ENCODE measurements at places on chromosomes 2 and 18.

GRCh38 chr18:64986906-64987495 lies 763.8 kb upstream of the CDH7 start:
- no peak for DNase-seq

DNA sequence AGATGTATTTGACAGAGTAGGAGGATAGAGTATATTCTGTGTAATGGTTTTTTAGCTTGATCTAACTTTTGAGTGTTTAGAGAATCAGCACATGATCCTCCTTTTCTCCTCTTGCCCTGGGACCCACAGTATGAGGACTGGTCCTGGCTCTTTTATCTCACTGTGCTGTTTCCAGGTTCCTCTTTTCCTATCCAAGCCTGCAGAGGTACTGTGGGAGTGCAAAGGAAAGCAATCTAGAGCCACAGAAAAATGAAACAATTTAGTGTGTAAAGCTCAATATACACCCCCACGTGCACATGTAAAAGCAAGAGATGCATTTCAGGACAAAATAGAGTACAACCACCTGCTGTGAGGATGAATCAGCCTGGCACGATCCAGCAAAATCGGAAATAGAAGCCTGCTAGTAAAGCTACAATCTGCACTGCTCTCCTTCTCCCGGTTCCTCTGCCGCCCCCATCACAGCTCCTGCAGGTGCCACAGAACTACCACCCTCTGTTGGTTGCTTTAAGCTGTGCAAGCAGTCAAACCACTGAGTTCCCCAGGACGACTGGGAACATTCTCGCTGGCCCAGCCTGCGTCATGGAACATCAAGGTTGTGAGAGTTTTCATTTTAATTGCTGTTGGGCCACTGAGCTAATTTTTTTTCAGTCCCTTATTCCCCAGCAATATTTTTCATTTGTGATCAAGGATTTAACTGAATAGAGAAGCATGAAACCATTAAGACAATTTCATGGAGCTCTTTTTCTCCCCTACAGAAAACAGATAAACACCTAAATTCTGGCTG lies 47.8 kb upstream of the MAPRE3 start:
- peak; percentile 31 for DNase-seq

DNA sequence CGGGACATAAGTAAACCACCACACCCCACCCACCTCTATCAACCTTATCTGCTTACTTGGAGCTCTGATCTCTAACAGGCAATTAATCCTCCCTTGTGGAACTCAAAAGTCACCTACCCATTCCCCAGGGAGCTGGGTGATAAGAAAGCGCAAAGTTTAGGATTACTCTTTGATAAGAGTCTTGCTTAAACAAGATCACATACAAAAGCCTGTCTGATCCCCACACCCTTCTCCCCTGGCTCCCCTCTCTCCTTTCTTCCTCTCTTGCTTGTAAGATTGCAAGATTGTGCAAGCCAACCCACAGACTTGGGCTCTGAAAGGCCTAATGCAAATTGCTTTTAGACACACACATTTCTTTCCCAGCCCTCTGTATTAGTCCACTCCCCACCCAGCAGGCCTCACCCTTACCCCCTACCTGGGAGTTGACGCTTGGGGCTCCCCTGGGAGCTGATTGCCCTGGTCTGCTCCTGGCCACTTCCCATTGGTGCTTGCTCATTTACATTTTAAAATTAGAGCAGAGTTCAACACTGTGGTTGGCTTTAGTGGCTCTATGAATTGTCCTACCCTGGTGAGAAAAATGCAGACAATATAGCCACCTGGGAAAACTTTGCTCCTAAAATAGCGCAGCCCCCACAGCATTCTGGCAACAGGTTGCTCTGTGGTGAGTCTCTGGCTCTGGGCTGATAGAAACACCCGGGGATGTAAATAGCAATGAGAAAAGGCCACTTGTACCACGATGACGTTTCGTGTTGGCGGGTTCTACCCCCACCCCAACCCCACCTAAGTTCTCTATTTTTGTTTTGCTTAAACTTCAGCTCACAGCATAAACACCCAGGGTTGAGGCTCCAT lies 92.8 kb upstream of the MSH2 start:
- peak; percentile 62 for DNase-seq

DNA sequence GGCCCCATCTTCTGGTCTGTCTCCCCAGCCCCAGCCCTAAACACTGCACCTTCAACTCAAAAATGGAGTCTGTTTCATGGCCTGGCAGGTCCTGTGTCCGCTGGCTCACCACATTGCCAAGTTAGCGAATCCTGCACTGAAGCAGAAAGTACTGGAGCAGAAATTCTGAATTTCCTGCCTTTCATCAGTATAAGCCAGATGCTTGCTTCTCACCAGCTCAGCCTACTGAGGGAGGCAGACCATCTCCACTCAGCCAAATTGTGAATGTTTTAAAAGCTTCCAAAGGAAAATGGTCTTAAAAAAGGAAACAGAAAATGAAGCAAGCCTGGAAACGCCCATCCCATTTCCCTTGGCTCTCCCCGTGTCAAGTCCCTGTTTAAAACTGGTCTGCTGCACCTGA lies 157.8 kb downstream of the C1D start:
- no peak for DNase-seq

DNA sequence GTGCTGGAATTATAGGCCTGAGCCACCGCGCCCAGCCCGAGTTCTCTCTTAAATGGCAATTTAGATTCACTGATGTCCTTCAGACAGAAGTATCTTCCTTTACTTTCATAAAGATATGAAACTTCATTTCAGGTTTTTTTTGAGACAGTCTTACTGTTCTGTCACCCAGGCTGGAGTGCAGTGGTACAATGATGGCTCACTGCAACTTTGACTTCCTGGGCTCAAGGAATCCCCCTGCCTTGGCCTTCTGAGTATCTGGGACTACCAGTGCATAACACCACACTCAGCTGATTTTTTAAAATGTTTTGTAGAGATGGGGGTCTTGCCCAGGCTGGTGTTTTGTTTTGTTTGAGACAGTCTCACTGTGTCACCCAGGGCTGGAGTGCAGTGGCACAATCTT lies 13.2 kb downstream of the ITGB1BP1 start:
- no peak for DNase-seq

GRCh38 chr18:48609820-48610815 lies 71.3 kb downstream of the CTIF start:
- DNase-seq = no peak

All from suppressor macrophage treated with lipopolysaccharide for 4 hours (primary cell).